Urothelium cell line (cell line): ENCODE measurements at places on chromosomes 1 and 21.

DNA sequence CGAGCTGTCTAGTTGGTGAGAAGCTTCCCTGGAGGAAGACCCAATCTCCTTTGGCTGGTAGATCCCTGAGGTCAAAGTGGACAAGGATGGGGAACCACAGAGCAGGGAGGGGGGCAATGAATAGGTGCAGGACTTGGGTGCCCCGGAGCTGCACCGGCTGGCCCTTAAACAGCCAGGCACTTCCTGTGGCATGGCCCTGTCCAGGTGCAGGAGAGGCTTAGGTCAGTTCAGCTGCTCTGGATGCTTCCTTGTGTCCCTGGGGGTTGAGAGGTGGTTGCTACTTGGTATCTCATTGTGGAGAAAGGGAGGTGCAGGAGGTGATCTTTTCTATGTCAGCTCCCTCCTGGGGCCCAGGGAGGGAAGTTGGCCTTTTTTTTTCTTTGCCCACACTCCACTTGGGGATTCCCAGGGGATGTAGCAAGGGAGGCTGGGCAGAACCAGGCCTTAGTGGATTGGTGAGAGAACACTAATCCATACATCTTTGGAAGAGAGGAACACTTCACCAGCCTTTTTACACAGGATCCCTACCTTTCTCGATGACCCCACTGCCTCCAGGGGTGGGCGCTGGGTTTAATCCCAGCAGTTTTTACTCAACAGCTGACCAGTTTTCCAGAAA, 1.2 kb upstream of the ST3GAL3 start:
- DNase-seq, result no peak

- DNase-seq, result no peak
Measured at GRCh38 chr1:93817819-93818569, 61.0 kb downstream of the DNTTIP2 start.

GRCh38 chr1:245683676-245684075, 528.9 kb downstream of the KIF26B start:
- no peak for DNase-seq

DNA sequence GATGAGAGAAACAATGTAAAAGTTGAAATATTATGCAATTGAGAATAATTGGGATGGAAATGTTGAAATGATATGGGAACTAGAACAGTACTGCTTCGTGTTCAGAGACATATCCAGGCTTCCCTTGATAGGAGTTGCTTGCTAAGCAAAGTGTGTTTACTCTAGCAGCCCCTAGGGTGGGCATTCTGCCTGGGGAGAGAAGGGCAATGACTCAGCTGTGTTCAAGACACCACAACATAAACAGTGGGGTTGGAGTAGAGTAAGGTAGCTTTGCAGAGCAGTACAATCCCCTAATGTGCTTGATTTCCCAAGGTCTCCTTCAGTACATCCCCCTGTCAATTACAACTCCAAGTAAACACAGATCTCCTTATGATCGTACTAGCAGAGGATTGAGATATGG, 4.8 kb upstream of the PCNX2 start:
- no peak for DNase-seq

- no peak for DNase-seq
Measured at GRCh38 chr1:231334079-231334666, 3.5 kb downstream of the EXOC8 start.
